ENCODE measurements at places on chromosomes 12 and 14. TPM values are rescaled to one million over a fixed set of nuclear protein-coding genes. Genes with fewer than 3 reads are reported as not detected.
A peak's percentile ranks its signal among the peaks of the same experiment; 100 is the strongest.

EIF2S3B gene
- total RNA-seq: 1.0 TPM

FGF23 gene
- total RNA-seq: 0.24 TPM

C12orf50 gene
- not detected for total RNA-seq

CPM gene
- total RNA-seq: 0.66 TPM

MAP3K9 gene
- 28.0 TPM for total RNA-seq

APOLD1 gene
- 0.44 TPM for total RNA-seq

CCDC60 gene
- total RNA-seq: 0.57 TPM

DNA sequence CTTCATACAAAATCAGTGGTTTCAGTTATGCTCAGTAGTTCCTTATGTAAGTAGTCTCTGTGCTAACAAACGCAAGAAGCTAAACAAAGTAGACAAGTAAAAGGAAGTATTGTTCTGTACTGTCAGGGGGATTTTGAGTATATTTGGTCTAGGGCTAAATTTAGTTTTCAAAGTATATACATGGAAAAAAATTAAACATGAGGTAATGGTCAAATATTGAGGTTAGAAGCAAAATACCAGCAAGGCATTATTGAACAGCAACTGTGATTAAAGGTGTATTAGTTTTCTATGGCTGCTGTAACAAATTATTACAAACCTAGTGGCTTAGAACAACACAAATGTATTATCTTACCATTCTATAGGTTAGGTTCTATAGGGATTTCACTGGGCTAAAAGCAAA is 18.8 kb downstream of the GNG2 start:
- no peak for DNase-seq

DNA sequence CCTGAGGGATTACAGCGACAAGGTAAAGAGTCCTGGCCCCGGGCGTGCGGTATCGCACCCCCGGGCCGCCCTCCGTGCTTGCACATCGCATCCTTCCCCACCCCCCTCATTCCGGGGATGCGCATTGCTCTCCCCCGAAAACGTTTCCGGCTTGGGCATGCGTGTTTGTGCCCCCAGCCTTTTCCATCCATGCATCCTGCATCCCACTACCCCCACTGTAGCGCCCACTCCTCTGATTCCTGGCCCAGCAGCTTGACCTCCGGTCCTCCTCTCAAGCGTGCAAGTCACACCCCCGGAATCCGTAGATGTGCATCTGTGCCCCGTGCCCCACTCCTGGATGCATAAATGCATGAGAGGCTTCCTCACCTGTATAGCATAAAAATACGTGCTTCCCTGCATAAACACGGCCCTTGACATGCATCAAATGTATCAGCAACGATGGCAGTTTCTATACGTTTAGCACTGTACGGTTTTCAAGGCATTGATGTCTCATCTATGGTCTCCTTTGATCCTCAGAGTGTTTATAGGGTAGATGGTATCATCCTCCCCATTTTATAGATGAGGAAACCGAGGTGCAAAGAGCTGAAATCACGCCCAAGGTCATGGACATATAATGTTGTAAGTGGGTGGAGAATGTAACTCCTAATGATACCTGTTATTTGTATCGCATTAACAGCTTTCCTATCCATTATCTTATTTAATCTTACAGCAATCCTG is 484 bp downstream of the RIC8B start:
- DNase-seq: no peak

DNA sequence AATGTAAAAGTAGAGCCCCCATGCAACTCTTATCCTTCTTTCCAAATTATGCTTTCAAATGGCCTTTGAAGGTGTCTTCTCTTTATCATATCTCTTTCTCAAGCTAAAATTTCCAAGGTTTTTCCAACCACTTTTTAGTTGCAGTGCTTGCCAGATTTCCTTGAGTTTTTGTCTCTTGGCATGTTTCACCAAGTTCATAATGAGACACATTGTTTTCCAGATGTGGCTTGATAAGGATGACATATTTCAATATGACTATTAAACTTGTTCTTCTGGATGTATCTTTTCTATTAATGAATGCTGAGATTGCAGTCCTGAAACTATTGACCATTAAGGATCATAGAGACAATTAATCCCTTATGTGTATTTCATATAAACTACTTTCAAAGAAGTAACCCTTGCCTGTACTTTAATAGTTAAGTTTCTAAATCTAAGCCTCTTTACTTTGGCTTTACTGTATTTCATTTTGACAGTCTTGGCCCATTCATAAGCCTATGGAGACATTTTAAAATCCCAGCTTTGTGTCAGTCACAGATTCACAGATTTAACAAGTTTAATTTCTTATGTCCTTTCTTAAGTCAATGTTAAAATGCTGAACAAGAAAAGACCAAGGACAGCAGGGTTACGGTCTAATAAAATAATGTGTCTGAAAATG is 151.5 kb downstream of the LRFN5 start:
- DNase-seq: no peak

DNA sequence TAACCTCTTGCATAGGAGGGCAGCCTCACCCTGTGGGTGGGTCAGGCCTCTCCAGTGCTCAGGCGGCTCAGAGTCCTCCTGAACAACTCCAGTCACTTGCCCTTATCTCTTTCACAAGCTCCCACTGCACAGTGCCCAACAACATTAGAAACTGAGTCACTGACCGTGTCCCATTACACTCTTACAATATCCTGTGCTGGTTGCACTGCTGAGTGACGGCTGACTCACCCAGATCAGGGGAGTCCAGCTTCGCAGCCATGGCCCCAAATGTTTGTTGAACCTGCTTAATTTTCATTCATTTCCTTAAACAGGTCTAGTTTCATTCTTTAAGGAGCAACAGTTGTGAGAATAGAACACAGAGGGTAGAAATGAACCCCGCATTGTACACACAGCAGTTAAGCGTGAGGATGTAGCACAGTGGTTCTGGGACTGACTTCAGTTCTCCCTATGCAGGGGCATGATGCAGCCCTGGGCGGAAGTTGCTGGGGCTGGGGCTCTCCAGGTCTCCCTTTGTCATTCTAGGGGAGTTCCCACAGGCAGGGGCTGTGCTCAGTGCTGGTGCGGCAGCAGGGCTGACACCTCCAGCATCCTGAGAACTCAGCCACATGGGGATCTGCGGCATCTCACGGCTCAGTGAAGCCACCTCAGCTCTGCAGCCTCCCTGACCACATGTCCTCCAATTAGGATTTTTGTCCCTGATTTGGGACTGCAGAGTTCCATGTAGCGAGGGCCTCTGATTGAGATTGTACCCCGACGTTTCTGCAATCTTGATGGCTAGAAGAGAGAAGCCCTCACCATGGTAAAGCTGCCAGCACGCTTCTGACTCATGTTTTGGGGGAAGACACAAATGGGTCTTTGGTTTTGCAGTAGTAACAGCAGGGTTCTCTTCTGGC is 16.1 kb downstream of the GPR68 start:
- peak; percentile 71 for DNase-seq

DNA sequence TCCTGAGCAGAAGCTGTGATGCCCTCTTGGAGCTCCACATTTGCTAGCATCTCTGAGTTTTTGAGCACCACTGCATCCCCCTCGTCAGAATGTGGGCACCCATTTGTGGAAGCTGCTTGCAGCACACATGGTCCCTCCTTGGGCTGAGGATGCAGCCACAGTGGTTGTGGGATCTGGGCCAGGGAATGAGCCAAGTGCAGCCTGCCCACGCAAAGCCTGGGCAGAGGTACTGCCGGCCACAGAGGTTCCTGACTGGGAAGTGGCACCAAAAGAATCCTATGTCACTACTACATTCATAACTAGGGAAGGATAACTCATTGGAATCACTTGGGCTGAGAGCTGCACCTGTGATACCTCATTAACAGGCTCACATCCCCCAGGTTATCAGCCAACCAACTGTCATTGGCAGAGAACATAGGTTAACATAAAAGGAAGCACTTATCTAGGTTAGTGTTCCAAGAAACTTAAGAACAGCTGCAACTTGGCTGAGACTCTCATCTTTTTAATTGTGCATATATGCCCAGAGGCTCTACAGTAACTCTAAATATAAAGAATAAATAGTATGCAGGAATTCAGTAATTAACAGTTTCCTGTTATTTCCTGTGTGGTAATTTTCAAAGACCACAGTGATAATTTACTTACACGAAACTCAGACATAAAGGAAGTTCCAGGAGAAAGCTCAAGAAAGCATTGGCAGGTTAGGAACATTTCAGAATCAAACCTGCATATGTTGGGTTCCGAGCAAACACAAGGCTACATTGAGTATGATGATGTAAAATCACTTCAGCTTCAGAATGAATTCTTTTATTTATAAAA is 145.3 kb downstream of the BCAT1 start:
- DNase-seq: no peak

GRCh38 chr14:101776344-101776743 is 14.8 kb downstream of the PPP2R5C start:
- DNase-seq: no peak

GRCh38 chr12:128693771-128694170 is 130.0 kb downstream of the SLC15A4 start:
- no peak for DNase-seq

DNA sequence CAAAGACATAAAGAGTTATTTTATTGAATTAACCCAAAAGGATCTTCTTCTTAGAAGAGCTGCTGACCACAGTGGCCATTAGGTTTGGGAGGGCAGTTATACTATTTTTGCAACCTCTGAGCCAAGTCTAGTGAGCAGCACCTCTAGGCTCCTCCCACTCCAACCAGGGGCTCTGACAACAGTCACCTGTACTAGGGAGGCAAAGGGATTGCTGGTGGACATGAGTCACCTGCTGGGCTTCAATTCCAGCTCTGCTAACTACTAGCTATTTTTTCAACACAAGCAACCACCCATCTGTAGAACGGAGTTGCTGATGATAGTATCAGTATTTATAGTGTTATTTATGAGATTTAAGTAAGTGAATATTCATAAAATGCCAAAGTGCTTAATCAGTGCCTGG is 166.0 kb downstream of the KLHL28 start:
- peak; percentile 23 for DNase-seq

GRCh38 chr14:53567236-53567780 is 389.3 kb downstream of the BMP4 start:
- DNase-seq: no peak

GRCh38 chr12:32893458-32893857 is 3.1 kb downstream of the PKP2 start:
- DNase-seq: no peak

DNA sequence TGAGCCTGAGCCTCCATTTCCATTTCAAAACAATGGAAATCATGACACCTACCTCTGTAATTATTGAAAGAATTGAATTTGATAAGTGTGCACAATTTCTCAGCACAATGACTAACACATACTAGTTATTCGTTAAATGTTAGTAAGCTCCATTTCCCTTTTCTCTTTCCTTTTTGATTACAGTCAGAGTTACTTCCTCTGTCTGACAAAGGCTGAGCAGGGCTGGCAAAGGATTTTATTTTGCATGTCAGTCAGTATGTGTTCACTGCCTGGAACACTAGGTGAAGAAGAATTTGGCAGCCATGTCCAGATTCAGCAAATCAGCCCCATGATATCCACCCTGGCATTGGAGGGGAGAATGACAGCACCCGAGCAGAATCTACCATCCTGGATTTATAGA is 12.2 kb upstream of the RHOJ start:
- DNase-seq: no peak

DNA sequence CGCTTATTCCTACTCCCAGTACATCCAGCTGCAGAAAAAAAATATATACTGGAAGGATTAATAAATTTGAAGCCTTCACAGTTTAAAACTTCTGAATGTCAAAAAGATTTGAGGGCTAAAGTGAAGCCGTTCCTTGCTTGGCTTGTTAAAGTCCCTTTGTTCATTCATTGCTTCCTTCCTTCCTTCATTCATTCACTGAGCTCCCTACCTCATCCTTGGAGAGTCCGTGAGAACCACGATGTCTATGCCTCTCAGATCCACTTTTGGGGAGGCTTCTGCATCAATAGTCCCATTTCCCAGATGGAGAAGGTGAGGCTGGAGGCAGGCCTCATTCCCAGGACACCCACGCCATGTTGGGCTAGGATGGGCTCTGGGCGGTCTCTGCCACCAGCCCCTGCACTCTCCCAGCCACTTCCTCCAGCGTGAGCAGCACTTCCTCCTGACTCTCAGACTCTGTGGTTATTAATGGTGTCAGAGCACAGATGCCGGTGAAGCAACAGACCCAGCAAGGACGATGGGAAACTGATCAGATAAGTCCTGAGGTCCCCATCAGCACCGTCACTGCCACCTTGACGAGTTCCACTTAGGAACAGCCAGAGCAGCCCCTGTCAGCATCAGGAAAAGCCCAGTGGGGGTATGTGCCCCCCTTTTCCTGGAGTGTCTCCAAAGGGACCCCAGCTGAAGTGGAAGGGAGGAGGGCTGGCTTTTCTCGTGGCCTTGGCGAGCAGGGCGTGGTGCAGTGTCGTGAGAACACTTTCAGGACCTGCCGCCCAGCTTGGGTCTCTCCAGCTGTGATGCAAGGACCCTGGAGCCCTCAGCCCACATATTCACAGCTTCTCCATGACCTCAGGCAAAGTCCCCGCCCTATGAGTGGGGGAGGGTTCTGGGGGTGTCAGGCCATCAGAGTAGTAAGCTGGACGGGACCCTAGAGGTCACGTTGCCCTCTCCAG is 21.2 kb downstream of the ASB2 start:
- no peak for DNase-seq

DNA sequence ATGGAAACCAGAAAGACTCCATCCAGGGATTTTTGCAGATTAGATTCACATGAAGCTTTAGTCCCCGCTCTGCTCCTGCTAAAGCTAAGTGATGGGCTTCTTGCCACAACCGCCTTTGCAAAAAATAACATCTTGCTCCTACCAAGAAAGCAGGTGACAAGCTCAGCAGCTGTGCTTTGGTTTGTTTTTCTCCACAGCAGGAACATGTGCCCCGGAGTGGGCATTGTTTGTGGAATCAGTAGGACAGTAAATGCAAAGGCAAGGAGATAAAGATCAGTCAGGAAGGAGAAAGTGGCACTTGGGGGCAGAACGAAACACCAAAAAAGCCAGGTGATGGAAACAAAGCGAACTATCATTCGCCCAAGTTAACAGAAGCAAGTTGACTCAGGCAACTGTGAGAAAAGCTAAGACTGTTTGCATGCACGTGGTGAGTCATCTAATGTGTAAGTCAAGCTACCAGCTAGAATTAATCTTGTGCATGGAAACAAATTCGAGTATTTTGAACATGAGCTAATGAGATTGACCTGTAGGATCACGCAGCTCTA is 165.5 kb upstream of the PLXNC1 start:
- no peak for DNase-seq

All from WTC11 (cell line).